Omental fat pad (tissue), 4 donors: ENCODE measurements at places on chromosomes 1 and 21. TPM values are rescaled to one million over a fixed set of nuclear protein-coding genes. Genes with fewer than 3 reads are reported as not detected.

The CYP4B1 gene
- total RNA-seq: 344 TPM

The NFASC gene
- total RNA-seq: 10.6 TPM

DNA sequence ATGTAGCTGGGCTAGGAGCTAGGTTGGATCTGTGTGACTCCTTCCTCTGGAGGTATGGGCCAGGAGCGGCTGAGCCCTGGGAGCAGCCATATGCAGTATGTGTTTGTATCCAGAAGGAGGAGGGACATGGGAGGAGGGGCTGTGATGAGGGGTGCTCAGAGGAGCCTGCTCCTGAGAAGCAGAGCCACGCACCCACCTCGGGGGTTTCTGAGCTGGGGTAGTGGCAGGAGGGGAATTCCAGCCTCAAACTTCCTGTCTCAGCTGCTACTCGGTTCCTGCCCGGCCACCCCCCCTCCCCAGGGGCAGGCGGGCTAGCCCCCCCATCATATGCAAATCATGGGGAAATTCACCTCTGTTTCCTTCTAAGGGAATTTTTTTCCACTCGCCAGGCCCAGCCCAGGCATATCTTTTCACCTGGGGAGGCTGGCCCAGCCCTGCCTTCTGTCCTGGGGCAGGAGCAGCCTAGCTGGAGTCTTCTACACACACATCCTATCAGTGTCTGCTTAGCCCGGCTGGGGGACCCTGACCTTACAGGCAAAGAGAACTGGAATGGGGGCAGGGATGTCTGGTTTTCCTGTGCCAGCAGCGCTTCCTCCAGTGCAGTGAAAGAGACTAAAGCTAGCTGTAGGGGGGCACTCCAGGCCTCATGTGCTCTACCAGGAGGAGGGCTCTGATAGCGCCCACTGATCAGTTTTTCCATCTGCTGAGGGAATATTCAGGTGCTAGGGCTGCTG lies 3.0 kb downstream of the ZC3H12A start:
- no peak for DNase-seq

DNA sequence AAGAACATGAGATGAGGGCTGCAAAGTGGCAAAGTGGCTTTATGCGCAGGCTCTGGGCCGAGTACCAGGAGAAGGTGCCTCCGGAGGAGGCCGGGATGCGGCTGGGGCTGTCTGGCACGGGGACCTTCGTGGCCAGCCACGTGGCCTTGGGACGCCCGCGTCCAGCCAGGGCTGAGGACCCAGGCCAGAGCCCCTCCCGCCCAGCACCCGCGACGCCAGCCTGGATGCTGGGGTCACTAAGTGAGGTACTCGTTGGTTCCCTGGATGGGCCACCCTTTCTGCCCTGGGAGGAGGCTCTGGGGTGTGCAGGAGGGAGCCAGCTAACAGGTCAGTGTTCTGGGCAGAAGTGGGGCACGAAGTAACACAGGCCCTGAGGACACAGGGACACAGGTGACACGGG lies 12.6 kb downstream of the SCNN1D start:
- DNase-seq: no peak
